ENCODE measurements at places on chromosomes 6 and 20.

DNA sequence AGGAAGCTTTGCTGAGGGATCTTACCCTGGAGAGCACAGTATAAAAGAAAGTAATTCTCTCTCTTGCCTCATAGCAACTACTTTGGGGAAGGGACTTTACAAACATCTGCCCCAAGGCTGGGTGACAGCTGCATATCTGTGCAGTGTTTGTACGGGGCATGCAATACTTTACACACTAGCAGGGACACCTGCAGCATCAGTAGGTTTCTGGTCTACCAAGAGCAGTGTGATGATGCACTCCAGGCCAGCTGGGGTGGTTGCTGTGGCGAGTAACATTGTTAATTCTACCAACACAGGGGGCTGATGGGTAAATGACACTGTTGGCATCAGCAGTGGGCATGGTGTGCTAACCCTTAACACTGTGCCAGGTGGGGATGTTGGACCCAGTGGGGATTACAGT, 48.0 kb downstream of the ADTRP start:
- DNase-seq: no peak

DNA sequence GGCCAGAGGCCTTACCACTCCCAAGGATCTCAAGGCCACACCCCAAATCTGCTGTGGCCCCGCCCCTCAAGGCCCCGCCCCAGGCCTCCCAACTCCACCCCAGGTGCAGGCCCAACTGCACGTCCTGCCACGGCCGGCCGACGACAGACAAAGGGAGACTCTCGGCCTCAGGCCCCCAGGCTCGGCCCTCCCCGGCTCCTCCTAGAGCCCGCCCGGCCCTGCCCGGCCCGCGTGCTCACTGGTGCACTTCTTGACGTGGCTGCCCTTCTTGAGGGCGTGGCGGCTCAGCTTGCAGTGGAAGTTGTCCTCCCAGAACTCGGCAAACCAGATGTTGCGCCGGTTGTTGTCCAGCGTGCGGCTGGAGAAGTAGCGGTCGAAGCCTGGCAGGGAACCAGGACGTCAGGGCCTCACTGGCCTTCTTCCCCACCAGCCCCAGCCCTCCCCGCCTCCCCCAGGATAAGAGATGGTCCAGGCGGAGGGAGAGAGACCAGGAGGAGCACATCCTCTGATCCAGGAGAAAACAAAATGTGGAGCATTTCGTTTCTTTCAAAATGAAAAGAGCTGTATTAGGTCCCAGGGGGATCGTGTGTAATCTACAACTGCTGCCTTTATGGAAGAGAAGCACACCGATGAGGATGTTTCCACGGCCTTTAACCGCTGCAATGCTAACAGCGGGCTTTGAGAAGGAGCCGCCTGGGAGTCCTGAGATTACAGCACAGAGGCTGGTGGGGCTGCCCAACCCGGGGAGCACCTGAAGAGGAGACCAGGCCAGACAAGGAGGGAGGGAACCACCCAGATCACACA, 89.4 kb downstream of the GRM4 start:
- DNase-seq: no peak

- no peak for DNase-seq
These were observed 213.2 kb upstream of the MYLIP start for GRCh38 chr6:15915508-15916178.

GRCh38 chr6:141551318-141551717, 581.4 kb upstream of the GJE1 start:
- no peak for DNase-seq

DNA sequence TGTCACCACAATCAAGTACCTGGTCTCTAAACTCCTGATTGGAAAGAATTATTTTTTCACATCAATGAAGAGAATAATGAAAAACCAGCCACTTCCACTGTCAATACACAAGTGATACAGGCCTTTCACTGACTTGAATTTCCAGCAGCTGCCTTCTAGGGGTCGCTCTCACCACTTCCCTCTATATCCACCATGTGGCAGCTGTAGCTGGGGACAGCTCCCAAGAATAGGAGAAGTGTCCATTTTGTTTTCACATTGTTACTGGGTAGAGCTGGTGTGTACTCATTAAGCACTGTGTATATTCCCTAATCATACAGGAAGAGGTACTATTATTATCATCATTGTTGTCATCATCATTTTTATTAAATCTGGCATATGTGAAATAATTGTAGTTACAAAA, 438.4 kb upstream of the SPTLC3 start:
- DNase-seq: peak; percentile 19

DNA sequence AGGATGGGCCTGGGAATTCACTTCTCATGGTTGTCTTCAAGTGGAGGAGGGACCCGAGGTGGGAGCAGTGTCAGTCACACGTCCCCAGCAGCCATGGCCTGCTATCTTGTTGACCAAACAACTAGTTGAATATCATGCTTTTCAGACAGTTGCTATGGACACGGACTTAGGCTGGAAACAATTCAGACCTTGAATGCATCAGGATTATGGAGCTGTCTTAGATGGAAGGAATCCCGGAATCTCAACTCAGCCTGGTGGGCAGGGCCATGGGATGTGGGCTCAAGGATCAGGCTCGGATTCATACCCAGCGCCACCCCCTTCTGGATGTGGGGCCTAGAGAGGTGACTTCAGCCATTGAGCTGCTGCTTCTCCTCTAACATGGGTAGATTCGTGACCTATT, 112.6 kb downstream of the DLGAP4 start:
- DNase-seq: no peak

- DNase-seq: no peak
These were observed 24.1 kb upstream of the RPS6KA2 start for GRCh38 chr6:166650824-166651807.

DNA sequence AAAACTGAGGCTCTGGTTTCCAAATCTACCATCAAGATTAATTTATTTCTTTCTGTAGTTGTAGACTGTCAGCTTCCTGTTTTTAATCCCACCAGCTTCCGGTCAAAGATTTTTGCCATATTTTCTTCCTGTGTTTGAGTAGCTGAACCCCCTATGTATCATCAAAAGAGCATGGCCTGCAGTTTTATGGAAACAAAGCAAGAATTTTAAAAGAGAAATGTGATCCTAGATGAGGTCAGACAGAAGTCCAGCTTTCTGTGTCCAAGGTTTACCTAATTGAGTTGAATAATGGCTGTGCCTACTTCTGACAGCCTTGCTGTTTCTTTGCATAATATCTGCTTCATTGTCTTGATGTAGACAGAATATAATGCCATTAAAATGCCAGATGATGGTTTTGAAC, 163.7 kb downstream of the CARMIL1 start:
- no peak for DNase-seq

- no peak for DNase-seq
These were observed 176.4 kb downstream of the ADGB start for GRCh38 chr6:146775220-146775619.

DNA sequence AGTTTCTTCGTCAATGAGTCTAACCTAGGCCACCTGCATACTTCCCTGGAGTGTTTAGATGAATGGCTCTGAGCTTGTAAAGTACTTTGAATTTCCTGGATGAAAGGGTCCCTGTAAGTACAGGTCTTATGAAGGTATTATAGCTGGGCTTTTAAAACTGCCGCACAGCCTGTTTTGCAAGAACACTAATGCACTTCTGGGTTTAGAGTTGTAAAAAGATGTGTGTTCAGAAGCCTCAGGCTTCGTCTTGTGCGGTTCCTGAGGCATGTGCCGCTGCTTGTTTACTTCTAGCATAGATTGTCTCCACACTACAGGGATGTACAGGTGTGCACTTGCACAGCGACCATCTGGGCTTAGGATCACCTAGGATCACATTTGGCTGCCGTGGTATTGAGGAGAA, 324.5 kb downstream of the SOX4 start:
- DNase-seq: no peak

DNA sequence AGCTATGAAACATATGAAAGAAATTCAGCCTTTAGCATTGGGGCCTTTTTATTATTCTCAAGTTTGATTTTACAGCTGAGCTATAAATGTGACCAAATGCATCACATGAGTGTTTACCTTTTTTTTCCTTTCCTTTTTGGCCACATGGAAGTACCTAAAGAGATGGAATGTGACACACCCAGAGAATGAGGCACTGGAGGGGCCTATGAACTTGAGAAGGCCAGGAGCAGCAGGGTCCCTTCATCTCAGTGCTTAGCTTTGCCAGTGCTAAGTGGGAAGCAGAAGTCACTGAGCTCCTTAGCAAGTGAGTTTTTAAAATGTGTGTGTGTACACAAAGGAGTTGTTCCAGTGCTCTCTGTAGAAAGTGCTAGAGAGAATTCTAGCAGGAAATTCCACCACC, 44.7 kb downstream of the RREB1 start:
- no peak for DNase-seq

DNA sequence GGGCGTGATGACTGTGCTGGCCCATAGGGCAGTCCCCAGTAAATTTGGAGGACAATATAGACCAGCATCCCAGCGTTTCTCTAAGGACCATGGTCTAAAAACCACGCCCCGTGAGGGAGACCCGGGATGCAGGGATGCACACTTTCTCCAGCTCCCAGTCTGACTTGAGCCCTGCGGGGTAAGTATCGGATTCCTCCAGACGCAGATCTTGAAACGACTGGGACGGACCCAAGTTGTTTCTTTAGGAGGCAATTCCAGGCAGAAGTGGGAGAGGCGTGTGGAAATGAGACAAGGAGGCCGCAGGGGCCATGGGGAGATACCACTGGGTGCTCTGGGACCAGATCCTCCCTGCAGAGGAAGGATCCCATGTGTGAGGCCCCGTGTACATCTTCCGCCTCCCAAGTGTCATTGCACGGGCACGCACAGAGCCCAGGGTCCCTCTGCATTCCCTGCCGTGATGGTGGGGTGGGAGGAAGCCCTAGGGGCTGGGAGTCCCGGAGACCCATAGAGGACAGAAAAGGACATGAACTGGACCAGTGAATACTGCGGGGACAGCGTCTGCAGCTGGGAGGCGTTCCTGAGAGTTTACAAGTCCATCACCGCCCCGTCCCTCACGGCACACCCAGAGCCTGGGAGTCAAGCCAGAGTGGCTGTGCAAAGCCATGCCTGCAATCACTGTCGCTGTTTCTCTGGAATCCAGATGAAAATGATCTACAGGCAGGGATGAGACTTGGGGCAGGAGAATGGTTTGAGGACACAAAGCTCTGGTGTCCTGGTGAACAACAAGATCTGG, 522.9 kb downstream of the CDH26 start:
- DNase-seq: no peak

GRCh38 chr20:44420497-44420896, 55.2 kb upstream of the TTPAL start:
- DNase-seq: no peak

- no peak for DNase-seq
These were observed 181.1 kb upstream of the SUPT3H start for GRCh38 chr6:45558858-45559257.

DNA sequence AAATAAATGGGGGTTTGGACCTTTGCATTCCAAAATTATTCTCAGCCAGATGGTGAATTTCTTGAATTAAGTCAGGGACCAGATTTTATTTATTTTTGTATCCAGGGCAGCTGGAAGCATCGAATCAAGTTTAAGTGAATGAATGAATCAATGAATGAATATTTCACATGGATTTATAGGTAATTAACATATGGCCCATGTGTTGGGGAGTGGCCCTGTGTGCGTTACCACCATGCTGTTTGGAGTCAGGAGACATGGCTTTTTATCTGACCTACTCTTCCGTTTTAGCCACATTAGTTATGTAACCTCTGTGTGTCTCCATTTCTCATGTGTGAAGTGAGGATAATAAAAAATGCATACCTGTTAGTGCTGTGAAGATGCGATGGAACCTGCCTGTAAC, 213.5 kb downstream of the CDH26 start:
- no peak for DNase-seq
